ENCODE measurements at places on chromosomes 1 and 21.
A peak's percentile ranks its signal among the peaks of the same experiment; 100 is the strongest.

GRCh38 chr1:206839006-206839560, 26.3 kb upstream of the IL20 start:
- no peak for DNase-seq

DNA sequence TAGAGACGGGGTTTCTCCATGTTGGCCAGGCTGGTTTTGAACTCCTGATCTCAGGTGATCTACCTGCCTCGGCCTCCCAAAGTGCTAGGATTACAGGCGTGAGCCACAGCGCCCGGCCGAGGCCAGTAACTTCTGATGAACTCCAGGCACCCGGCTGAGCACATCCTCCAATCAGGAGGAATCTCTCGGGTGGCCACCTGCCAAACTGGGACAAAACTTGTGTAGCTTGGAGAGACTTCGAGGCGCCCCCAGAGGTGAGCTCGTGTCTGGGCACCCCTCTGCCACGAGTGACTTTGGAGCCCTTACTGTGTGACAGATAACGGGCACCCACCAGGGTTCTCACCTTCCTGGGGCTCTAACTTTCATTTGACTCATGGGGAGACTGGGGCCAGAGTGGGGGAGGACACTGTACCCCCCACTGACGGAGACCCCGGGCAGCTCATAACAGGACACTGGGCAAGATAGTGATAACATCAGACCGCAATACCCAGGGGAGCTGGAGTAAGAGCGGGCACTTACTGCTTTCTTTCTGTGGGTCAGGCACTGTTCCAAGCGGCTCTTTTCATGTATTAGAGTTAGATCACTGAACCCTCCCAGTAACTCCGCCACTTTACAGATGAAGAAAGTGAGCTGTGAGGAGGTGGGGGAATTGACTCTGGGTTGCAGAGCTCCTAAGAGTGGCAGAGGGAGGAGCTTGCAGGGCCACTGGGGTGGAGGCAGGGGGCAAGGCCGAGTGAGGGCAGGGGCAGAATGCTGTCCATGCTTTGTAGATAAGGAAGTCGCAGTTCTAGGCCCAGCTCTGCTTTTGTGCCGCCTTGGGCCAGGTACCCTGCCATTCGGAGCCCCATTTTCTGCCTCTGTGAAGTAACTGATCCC, 1.9 kb upstream of the PADI2 start:
- DNase-seq = no peak

DNA sequence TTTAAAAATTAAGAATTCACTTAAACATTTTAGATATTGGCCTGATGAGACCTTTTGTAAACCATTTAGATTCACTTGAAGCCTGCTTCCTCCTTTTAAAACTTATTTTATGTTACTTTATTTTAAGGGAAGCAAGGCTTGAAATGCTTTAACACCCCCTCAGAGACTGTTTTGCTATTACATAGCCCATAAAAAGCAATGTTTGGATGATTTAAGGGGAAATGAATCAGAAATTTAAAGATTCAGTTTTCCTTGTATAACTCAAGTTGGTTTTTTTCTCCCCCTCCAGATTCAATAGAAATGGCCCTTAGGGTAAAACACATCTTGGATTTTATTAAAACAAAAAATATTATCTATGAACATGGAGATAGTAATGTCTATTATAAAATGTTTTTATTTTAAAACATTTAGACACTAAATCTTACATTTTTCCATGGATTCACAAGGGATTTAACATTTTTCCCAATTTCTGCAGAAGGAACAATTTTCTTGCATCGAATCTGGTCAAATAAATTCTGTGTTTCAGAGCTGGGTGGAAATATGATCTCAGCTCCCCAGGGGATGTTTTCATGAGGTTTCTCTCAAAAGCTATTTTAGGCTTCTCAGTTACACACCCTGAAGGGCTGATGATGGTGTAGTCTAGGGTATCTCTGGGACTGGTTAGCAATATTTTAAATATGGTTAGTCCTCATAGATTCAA, 69.3 kb upstream of the WARS2 start:
- DNase-seq = no peak

DNA sequence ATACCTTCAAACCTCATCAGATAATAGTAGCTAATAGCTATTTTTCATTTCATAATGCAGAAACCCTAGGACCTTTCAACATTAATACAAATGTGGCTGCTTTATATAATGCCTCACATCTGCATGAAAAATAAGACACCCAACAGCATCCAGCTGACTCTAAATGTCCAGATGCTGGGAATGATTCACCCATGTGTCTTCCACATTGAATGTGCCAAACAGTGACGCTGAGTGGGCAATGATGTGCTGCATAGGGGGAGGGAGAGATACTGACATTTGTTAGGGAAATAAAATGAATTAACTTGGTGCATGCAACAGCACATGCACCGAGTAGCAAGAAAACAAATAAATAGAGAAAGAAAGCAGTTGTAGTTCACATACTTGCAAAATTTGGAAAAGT, 199.3 kb downstream of the DSCAM start:
- no peak for DNase-seq

- no peak for DNase-seq
Observed at GRCh38 chr1:192547501-192547900, 28.1 kb upstream of the RGS1 start.

- DNase-seq = no peak
Observed at GRCh38 chr1:41915786-41916571, 2.7 kb downstream of the HIVEP3 start.

GRCh38 chr1:202888531-202889360, at the start of gene RABIF:
Gene RABIF, minus strand, starts transcription at chr1:202889149. Its CDS starts 51 bp downstream, at chr1:202889098.
- peak; percentile 97 for DNase-seq

DNA sequence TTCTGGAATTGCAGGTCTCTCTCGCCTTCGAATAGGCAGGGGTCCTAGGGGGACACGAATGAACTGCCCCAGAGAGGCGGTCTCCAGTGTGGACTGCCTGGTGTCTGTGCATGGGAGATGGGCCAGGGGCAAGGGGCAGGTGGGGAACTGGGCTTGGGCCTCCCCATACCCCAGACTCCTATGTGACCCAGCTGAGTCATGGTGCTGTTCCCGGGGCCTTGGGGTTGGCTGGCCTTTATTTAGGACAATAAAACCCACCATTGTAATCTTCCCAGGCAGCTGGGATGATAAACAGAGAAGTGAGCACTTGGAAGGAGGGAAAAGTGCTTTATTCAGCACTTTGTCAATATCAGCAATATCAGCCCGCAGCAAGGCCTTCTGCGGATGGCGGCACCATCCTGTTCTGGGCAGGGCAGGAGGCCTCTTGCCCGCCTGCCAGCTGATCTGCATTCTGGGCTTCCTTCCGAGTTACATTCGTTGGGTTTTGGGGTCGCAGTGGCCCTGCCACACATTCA, 209.0 kb upstream of the TMEM51 start:
- no peak for DNase-seq

GRCh38 chr21:25298512-25299491, 308.5 kb downstream of the MRPL39 start:
- DNase-seq = peak; percentile 46

GRCh38 chr1:66246351-66247269, 287.3 kb upstream of the SGIP1 start:
- peak; percentile 33 for DNase-seq

GRCh38 chr1:182107209-182107608, 45.7 kb upstream of the ZNF648 start:
- no peak for DNase-seq

DNA sequence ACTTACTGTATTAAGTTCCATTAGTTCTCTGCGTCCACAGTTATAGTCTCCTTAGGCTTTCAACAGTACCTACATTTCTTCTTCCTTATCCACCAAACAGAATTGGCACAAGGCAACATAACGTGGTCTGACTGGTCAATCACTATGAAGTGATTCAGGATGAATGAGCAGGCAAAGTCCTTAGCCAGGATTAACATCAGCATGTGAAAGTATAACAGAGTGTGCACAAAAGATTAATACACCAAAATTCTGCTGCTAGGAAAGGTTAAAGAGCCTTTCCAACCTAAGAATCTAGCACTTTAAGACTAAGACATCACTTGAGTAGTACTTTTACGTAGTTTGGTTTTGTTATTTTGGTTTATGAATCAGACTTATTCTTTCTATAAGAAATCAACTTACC, 15.8 kb downstream of the DEPDC1 start:
- no peak for DNase-seq

- no peak for DNase-seq
Observed at GRCh38 chr1:6897138-6897537, 111.9 kb downstream of the CAMTA1 start.

- DNase-seq = no peak
Observed at GRCh38 chr1:95186149-95186548, 47.9 kb upstream of the RWDD3 start.

DNA sequence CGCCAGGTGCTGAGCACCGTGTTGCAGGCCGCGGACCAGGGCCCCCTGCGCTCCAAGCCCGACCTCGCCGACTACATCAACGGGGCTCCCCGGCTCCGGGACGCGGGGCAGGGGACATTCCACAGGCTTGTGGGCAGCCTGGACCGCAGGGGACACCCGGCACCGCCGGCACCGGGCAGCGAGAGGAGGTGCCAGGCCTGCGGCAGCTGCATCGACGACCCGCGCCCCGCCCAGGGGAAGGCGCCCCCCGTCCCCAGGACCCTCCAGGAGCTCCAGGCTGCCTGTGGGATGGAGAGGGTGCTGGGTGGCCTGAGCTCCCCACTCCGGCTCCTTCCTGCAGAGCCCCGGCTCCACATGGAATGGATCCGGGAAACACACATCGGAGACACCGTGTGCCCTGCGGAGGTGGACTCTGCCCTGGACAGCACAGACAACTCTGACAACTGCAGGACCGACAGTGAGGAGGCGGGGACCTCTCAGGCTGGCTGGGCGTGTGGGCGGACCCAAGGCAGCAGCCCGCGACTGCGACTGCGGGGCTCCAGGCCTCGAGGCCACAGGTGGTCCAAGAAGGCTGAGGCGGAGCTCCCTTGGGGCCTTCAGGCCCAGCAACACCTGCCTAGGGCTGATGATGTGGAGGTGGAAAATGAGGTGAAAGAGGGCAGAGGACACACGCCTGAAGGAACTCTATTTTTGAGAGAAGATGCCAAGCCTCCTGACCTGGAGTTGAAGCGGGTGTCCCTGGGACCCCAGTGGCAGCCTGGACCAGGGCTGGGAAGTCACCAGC, 22.8 kb downstream of the KIAA1614 start:
- DNase-seq = no peak

GRCh38 chr1:206704226-206704625, 19.5 kb downstream of the MAPKAPK2 start:
- peak; percentile 28 for DNase-seq

DNA sequence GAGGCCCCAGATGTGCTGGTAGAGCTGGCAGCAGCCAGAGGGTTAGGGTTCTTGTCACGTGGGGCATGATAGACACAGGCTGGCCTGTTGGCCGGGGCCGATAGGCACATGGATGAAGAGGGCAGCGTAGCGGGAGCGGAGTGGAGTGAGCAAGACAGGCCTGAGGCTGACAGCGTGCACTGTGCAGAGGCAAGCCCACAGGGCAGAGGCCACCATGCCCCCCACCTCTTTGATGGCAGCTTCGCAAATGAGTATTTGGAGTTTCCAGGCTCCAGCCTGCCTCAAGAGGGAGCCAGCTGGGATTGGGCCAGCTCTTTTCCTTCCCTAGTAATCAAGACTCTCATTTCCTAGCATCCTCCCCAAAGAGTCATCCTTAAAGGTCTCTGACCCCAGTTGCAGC, 43.5 kb downstream of the TMCC2 start:
- no peak for DNase-seq

DNA sequence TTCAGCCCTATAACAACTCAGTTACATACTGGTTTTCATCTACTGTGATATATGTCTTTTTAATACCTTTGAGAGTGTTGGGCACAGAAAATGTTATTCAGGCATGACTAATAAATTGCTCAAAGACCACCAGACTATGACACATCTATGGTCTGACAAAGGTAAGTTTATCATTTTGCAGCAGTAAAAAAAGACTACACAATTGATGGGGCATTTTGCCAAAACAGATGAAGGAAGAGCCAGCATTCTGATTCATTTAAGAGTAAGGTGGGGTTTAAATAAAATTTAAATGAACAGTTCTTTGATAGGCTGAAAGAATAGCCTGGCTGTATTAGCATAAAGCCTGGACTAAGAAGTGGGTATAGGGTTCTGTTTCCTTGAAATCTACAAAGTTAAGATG, 8.8 kb upstream of the RNPC3 start:
- DNase-seq = no peak

DNA sequence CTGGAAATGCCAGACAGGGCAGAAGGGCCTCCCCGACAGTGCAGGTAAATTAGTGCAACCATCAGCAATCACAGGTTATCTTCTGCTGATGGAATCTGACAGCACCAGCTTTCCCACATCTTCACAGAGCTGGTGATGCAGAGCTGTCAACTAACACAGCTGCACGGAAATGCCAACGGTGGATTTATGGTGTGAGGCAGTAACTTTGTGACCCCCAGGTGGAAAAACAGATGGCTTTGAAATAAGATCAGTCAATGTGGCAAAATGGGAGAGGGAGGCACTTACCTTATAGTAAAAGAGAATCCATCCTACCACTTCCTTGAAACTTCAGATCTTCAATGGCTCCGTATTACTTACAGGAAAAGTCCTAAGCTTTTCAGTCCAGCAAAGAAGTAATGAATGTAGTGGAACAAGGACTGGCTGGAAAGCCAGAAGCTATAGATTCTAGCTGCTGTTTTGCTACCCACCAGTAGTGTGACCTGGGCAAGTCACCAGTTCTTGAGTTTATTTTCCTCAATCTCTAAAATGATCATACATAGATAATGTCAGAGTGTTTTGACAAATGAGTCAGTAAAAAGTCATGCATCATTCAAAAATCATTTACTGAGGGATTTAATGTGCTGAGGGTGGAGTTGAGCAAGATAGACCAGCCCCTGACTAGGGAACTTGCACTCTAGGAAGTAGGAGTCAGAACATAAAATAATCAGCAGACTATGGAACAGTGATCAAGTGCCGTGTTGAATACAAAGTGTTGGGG, 245.7 kb upstream of the JUN start:
- no peak for DNase-seq

GRCh38 chr1:27116697-27117096, 38.2 kb downstream of the SLC9A1 start:
- no peak for DNase-seq

DNA sequence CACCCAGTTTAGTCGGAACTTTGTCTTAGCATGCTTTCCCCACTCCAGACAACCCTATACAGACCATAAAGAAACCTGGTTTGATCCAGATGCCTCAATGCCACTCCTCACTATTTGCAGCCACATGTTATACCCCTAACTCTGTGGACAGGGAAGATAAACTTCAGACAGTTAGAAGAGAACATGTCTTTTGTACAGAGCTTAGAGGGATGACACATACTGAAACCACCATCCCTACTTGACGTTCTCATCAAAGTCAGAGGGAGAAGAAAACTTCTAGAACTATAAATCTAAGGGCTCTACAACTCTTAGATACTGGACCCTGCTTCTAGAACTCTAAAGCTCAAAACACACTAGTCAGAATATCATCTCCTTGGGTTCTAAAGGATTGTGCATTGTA, 3.7 kb downstream of the SYT6 start:
- no peak for DNase-seq

DNA sequence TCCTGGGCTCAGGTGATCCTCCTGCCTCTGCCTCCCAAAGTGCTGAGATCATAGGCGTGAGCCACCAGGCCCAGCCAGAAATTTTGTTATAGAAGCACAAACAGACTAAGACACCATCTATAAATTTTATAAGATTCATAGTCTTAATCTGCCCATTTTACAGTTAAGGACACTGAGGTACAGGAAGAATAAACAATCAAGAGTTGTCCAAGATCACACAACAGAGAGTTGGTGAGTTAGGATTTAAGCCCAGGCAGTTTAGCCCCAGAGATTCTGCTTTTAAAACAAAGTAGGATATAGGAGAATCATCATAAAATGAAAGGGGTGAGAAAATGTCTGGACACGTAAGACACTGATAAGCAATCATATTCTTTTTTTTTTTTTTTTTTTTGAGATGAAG, 6.8 kb downstream of the TEX46 start:
- DNase-seq = no peak

- no peak for DNase-seq
Observed at GRCh38 chr1:226953175-226953800, 13.2 kb downstream of the COQ8A start.

Data from activated CD4-positive, alpha-beta T cell treated with anti-CD3 and anti-CD28 coated beads, Interleukin-2, amount 50 U/mL, for 16 hours (primary cell).